Stimulated activated CD8-positive, alpha-beta memory T cell treated with anti-CD3 and anti-CD28 coated beads, Interleukin-12 subunit alpha, Interleukin-12 subunit beta, amount 100 ng/mL, for 1 hour (primary cell): ENCODE measurements at places on chromosomes 2 and 18.

DNA sequence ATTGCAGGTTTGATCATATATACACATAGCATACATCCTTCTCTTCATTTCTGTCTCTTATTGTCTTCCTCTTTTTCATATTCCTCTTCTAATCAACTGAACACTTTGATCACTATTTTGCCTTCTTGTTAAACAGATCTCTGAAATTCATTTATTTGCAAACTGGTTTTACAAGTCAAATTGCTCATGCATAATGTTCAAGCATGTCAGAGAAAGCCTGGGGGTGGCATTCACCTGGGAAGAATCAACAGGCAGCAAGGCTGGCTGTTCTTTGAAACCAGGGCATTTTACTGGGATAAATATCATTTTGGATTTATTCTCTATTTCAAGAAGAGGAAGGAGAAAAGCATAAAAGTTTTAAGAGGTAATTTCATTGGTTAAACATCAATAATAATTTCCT lies 66.9 kb upstream of the LRATD1 start:
- DNase-seq: no peak

DNA sequence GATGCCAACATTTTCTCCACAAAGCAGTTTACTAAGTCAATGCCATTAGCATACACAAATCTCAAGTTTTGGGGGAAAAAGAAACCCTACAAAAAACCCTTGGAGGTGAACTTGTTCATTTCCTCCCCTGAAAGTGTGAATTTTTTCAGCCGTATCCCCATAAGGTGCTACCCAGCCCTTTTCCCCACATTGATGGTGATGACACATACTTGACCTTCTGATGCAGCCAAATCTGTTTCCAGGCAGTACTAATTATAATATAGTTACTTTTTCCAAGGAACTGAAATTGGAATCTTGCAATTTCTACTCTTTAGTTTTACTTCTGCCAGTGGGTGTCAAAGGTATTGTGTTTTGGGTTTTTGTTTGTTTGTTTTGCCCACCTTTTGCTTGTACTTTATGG lies 474.5 kb downstream of the TGIF1 start:
- DNase-seq: no peak

GRCh38 chr18:44036501-44036900 lies 644.2 kb upstream of the SETBP1 start:
- no peak for DNase-seq

DNA sequence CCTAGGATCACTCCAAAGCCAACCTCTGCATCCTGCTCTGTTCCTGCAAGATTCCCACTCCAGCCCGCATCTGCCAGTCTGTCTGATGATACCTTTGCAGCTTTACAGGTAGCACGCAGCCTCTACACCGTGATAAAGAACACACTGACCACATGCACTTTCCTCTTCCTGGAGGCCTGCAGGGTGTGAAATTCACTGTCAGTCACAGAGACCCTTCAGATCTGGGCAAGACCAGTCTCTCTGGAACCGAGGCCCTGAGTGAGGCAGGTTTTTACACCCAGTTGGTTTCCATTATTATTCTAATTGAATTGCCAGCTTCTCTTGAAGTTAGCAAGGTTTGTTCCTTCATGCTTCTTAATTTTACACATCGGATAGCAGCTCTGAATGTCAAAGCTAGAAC lies 30.5 kb upstream of the TWIST2 start:
- no peak for DNase-seq

DNA sequence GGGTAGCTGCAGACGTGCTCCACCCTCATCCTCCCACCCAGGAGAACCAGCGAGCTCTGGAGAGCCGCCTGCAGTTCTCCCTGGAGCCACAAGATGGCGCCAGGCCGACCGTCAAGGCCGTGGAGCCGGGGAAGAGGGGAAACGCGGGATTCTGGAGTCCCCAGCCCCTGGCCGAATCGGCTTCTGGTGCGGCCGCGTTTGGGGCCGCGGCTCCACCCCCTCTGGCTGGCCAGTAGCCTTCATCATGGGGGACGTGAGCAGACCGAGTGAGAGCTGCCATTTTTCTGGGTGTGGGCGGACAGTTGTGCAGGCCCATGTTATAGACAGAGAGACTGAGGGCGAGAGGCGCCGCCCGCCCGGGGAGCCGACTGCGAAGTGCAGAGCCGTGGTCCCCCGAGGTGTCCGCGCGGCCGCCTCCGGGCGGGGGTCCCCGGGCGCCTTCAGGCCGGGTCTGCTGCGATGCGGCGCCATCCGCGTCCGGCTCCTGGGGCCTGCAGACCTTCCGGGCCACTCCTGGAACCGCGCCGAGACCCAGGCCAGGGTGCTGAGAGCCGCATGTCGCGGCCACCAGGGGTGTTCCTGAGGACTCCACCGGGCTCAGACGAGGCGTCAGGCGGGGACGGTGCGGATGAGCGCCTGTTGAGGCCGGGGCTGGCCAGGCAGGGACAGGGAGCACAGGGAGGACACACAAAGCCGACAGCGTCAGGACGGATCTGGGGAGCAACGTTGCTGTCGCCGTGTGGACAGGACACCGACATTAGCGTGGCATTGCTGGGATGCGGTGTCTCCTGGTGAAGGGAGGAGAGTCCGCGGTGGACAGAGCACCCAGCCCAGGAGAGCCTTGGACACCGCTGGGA lies 418.2 kb upstream of the HS6ST1 start:
- DNase-seq: peak; percentile 27

GRCh38 chr2:119389615-119390306 lies 23.0 kb downstream of the DBI start:
- DNase-seq: no peak
